T1000 (cell line): ENCODE measurements at places on chromosomes 6 and 20.
A peak's percentile ranks its signal among the peaks of the same experiment; 100 is the strongest.

GRCh38 chr6:38085031-38085430 lies 265.5 kb downstream of the ZFAND3 start:
- DNase-seq, result no peak

DNA sequence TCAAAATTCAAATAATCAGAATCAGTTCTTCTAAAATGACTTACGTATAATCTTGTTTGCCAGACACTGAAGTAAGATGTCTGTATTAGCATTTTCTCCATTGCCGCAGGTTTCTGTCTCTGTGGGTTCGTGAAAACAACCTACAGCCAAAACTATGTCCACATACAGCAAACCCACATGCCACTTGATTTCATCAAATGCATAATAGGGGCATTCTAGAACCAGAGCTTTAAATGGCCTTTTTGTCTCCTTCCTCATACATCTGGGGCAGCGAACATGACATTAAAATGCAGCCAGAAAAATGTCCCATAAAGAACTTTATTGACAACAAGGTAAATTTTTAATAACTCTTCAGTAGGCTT lies 90.2 kb upstream of the QKI start:
- DNase-seq, result no peak

GRCh38 chr6:39496915-39497314 lies 174.4 kb upstream of the KCNK16 start:
- DNase-seq, result no peak

GRCh38 chr6:50318536-50318935 lies 268.8 kb upstream of the DEFB112 start:
- no peak for DNase-seq

- no peak for DNase-seq
Observed at GRCh38 chr20:32991383-32991782, 12.8 kb downstream of the SUN5 start.

DNA sequence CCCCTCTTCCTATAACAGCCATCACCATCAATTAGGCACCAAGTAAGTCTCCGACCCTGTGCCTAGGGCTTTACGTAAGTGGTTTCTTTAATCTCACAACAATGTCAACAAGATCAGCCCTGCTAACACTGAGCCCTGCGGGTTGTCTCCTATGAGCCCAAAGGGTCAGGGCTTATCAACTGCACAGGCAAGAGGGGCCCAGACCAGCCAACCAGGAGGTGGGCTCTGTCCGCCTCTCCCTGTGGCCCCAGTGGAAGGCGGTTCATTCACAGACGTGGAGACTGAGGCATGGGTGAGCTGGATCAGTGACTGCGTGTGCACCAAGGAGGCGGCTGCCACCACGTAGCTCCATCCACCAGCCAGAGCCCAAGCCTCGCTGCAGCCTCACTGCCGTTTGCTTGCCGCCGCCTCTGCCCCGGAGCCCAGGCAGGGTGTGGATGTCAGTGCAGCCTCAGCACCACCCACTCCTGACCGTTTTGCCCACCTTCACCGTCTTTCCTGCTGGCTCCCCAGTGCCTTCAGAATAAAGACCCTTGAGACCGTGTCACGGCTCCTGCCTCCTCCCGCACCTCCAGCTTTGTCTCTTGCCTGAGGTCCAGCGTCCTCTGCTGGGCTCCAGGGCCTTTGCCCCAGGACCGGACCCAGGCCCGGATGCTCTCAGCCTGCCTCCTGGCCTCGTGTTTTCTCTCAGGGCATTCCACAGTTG lies 78.7 kb downstream of the DLL1 start:
- DNase-seq, result no peak

- DNase-seq, result no peak
Observed at GRCh38 chr20:2920473-2920872, 47.2 kb downstream of the PTPRA start.

- DNase-seq, result no peak
Observed at GRCh38 chr6:145245119-145245518, 490.2 kb downstream of the EPM2A start.

DNA sequence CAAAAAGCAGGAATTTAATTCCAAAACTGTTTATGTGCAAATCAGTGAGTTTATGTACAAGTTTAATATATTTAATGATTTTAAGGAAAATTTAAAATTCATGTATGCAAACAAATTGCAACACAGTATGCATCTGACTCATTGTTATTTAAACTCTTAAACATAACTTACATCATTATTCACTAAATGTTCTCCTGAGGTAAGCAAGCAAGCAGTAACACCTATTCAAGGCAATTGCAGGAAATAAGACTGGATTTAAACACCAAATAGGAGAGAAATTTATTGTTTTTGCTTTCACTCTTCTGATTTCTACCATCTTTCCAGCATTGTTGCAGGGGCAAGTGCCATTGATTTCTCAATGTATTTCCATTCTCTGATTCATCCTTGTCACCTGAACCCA lies 239.5 kb downstream of the TFAP2A start:
- no peak for DNase-seq

DNA sequence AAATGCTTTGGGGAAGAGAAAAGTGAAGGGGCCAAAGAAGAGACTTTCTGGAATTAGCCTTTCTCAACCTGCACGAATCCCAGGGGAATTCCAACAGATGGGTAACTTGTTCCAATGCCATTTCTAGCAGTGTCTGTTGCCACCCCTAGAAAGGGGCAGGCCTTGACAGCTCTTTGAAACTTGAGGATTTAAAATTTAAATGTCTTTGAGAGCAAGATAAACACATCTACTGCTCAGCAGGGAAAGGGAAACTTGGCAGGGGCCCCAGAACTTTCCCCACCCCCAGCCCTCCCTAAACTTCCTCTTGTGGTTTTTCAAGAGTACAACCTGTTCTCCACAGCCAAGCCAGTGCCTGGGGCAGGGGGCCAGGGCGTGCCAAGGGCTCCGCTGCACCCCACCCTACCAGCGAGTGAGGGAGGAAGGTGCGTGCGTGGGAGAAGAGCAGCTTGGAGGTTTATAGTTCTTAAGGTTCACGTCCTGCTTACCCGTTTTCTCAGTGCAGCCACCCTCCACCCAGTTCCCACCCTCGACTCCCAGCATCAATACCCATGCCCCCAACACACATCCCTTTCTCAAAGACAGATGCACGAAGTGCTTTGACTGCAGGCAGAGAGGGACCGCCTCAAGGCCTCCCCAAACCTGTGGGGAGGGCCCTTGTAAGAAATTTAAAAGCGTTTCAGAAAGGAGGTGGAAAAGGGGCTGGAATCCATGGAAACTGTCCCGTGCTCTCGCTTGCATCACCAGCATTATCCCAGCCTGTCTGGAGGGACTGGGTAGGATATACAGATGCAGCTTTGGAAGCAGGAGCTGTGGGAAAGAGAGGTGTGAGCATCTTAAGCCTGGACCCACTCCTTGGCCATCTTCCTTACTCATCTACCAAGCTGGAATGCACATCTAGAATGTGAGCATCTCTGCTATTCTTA lies 4.5 kb upstream of the TAF8 start:
- peak; percentile 68 for DNase-seq

- DNase-seq, result peak; percentile 0
Observed at GRCh38 chr20:60921022-60921622, 330.9 kb upstream of the CDH4 start.
